Stimulated activated CD4-positive, alpha-beta T cell treated with anti-CD3 and anti-CD28 coated beads, Interleukin-1b, Interleukin-23, amount 100 ng/mL, for 1 hour (primary cell): ENCODE measurements at places on chromosomes 2 and 18.

DNA sequence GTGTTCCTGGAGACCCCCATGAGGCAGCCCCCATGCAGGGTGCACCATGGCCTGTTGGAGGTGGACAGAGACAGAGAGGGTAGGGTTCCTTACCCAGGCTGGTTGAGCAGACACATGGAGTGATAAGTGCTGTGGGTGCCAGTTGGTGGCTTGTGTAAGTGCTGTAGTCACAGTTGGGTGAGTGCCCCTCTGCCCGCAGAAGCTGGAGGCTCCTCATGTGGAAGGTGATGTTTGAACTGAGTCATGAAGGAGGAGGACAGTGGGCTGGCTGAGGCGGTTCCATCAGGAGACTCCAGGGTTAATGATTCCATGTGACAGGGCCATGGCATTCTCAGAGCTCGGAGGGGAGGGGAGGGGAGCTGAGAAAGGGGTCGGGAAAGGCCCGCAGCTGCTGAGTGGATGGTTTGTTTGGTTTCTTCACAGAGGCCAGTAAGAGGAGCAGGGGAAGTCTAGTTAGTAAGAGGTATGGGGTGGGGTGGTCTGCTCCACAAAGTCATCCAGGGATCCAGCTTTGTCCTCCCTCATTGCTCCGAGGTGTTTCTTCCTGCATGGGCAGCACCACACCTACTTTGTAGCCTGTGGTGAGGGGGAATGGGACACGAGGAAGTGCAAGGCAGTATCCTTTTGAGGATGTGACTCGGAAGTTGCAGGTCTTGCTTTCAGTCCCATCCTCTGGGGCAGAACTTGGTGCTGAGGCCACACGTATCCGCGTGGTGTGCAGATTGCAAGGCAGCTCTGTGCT, 13.6 kb downstream of the IMPA2 start:
- no peak for DNase-seq

- no peak for DNase-seq
Observed at GRCh38 chr2:1153920-1154319, 203.3 kb downstream of the SNTG2 start.

- DNase-seq: no peak
Observed at GRCh38 chr2:46988733-46989481, 73.3 kb upstream of the MCFD2 start.

- no peak for DNase-seq
Observed at GRCh38 chr2:105744909-105745853, at the start of gene NCK2. NCK2 (plus strand) TSS chr2:105744912; CDS start chr2:105855064, 110,152 bp downstream.
